ENCODE measurements at places on chromosomes 7 and 10.

GRCh38 chr7:156445997-156446761, 194.4 kb upstream of the RNF32 start:
- DNase-seq, result no peak

DNA sequence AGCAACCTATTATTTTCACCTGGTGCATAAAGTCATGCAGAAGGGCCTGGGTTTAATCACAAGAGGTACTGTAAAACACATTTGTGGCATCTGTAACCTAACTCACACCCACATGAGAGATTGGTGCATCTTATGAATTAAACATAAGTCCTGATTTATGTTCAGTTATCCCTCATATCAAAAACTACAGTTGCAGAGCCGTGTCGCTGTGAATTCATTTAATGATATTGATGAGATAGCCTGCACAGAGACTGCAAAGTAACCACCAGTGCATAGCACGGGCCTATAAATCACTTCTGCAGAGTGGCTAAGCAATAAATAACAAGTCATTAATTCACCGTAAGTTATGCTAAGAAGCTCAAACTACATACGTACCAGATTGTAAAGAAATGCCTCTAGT, 178.2 kb downstream of the RELN start:
- no peak for DNase-seq

DNA sequence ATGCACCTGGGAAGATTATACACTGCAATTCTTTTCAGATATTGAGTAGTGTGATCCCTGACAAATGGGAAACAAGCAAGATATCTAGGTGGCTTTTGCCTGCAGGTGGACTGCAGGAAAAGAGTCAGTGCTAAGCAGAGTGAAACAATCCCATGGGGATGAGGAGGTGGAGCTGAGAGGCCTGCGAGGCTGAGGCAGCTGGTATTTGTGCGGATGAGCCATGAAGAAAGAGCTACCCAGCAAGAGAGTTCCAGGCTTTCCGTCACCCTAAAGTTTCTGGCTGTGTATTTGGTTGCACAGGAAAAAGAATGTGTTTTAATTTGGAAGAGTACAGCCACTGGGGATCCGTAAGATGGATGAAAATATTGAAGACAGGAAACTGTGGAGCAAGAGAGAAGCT, 714.1 kb upstream of the COBL start:
- no peak for DNase-seq

DNA sequence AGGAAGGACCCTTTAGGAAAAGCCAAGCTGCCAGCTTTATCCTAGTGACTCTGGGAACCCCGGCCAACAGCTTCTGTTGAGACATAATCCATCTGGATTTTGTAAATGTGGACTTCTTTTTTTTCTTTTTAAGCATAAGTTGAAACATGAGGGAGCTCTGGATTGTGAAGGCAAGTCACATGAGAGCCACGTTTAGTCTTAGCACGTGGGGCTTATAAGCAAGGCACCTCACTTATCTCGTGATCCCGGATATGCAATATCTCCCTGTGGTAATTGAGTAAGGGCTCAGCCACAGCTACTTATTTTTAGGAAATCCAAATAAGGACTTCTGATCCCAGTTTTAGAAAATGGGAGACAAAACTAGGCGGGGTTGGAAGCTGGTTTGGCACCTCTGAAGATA, 111.2 kb upstream of the PTN start:
- DNase-seq, result peak; percentile 28

GRCh38 chr10:46560952-46561351, 4.5 kb upstream of the GPRIN2 start:
- no peak for DNase-seq

- peak; percentile 81 for DNase-seq
These were observed 56.7 kb downstream of the MKI67 start for GRCh38 chr10:128069351-128070051.

DNA sequence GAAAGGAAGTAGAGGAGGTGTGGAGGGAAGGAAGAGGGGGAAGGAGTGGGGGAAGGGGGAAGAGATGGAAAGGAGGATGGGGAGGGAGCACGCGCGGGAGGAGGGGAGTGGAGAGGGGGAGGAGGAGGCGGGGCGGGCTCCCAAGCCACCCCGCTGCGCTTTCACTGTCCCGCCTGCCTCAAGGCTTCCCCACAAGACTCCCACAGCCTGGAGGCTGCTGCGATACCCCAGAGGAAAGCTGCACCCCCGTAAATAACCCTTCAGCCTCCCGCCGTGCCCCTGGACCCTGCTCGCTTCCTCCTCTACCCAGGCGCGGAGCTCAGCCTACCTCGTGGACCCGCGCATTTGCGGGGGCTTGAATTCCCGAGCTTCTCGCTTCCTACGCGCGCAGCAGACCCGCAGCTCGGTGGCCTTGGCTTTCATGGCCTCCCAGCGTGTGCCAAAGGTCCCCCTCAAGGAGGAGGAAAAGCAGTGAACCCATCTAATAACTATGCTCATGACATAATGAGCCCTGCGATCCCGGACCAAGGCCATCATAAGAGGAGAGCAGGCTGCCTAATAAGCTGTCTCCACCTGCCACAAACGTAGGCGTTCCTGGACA, at the start of gene C10orf67:
Gene C10orf67 (minus strand): TSS at position 557 of the 601 bp plus-strand sequence. CDS start 23 bp downstream, at position 534.
- DNase-seq, result no peak

- DNase-seq, result no peak
These were observed 163.6 kb downstream of the DNAJB6 start for GRCh38 chr7:157500171-157500960.

DNA sequence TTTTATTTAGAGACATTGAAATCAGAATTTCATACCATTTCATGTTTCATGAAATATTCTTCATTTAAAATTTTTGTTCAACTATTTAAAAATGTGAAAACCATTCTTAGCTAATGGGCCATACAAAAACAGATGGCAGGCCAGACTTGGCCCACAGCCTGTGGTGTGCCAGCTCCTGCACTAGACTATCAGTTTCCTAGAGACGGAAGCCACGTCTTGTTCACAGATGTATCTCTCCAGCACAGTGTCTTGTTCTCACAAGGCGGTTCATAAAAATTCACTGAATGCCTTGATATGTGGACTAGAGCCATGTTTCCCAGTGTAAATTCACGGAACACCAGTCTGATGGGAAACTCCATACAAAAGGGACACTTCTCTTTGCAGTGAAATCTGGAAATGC, 216.0 kb downstream of the KCNMA1 start:
- DNase-seq, result no peak

DNA sequence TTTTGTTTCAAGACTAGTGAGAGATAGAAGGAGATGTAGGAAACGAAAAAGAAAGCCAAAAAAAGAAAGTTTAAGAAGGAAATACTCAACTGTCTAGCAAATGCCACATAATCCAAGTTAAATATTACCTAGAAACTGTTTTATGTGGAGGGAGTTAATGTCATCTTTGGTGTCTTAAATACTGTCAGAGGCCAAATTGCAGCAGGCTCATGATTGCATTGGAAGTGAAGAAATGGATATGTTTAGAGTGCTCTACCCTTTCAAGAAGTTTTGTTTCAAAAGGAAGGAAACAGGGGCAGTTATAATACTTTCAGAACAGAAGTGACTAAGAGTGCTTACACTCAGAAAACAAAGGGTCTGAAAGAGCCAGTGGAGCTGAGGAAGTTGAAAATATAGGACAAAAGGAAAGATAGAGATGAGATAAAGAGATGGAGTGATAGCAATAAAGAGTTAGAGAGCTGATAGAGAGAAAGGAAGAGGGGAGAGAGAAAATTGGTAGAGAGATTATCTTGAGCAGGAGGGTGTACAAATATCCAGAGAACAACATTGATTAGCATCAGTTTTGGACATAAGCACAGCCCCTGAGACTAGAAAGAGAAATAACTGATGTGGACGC, 28.0 kb upstream of the GNAI1 start:
- no peak for DNase-seq

GRCh38 chr10:102347236-102347828, 48.2 kb upstream of the NFKB2 start:
- peak; percentile 75 for DNase-seq

DNA sequence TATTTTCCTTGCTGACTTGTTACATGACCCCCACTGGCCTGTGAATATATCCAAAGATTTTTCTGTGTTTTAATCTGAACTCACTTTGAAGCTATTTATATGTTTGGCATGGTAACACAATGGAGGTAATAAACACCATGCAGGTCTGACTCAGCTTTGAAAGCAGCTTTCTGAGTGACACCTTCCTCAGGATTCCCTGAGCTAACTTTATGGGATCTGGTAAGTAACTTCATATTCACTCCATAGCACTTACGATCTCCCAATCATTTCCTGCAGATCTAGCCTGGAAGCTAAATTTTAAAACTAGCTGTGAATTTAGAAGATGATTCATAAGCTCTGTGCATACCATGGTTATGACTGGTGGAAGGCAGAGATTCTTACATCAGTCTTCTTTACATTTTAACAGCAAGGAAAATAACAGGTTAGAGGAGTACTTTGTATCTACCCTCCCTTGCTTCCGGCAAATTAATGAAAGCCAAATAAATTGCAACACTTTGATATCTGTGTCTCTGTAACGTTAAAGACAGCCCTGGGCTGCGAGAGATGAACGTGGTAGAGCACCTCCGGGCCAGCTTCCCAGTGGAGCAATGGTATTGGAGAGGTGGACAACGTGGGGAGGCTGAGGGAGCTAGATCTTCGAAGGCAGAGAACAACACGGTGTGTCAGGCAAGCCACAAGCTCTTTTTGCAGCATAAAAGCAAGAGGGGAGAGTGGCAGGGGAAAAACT, 170.2 kb upstream of the KLF14 start:
- peak; percentile 95 for DNase-seq

GRCh38 chr10:51313251-51313650, 239.0 kb downstream of the PRKG1 start:
- DNase-seq, result no peak

GRCh38 chr7:145219461-145219860, 383.6 kb upstream of the TPK1 start:
- no peak for DNase-seq

GRCh38 chr10:89262086-89263051, 10.8 kb upstream of the LIPA start:
- no peak for DNase-seq

GRCh38 chr10:115963848-115964247, 309.2 kb downstream of the GFRA1 start:
- peak; percentile 31 for DNase-seq

DNA sequence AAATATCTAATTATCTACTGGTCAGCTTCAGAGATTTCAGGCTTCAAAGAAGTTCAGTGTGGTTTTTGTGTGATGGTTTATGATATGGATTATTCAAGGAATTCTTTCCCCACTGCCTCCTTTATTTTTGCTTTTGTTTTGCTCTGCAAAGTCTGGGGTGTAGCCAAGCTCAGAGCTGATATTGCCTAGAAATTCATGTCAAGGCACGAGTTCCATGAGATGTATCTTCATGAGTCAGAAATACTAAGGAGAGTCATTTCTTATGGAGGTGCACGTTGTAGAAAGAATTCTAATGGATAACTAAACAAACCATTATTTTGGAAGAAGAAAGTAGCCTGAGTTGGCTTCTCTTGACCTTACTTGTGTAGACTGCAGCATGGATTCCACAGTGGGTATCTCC, 37.4 kb downstream of the VIM start:
- no peak for DNase-seq

GRCh38 chr7:100804681-100805431, 22.5 kb downstream of the EPHB4 start:
- DNase-seq, result no peak
